ENCODE measurements at places on chromosomes 6 and 20. TPM values are rescaled to one million over a fixed set of nuclear protein-coding genes. Genes with fewer than 3 reads are reported as not detected.
A peak's percentile ranks its signal among the peaks of the same experiment; 100 is the strongest.

- peak; percentile 78 for DNase-seq
These were observed 293.5 kb downstream of the CDKAL1 start for GRCh38 chr6:20827798-20828197.

Gene TBX18
- 0.39 TPM for total RNA-seq

GRCh38 chr6:2771079-2771478 lies 5.9 kb downstream of the WRNIP1 start:
- no peak for DNase-seq

GRCh38 chr6:88236612-88237360 lies 70.6 kb upstream of the CNR1 start:
- DNase-seq: no peak

- DNase-seq: peak; percentile 100
These were observed 112.8 kb upstream of the JARID2 start for GRCh38 chr6:15132854-15133670.

DNA sequence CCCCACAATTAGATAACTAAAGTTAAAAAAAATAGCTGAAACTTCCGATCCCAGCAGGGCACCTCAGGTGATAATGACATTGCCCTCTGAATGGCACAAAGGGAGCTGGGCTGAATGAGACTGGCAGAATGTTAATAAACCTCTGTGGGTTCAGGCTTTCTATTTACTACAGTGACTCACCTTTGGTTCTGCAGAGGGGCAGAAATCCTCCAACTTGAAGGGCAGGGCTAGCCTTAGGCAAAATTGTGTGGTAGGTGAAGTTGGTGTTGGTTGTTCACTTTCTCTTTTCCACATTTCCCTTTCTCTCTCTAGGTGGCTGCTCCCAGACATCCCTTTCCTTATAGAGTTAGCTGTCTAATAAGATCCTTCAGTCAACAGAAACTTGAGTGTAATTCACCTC lies 625.2 kb downstream of the EPM2A start:
- DNase-seq: peak; percentile 72

DNA sequence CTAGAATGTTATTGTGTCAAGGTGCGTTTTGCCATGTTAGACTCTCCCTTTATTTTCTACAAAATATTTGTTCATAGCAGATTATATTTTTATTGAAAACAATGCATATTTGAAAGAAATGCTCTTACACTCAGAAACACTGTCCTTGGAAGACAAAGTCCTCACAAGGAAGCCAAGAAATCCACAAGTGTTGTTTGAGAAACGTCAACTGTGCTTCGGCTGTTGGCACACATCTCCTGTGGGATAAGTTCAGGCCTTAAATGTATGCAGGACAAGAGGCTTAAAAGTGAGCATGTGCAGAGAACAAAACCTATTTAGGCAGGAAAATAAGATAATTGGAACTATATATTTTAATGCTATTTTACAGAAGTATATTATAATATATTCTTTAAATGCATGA lies 9.5 kb upstream of the THBD start:
- DNase-seq: no peak

- DNase-seq: no peak
These were observed 8.0 kb downstream of the ECT2L start for GRCh38 chr6:138803861-138804260.

DNA sequence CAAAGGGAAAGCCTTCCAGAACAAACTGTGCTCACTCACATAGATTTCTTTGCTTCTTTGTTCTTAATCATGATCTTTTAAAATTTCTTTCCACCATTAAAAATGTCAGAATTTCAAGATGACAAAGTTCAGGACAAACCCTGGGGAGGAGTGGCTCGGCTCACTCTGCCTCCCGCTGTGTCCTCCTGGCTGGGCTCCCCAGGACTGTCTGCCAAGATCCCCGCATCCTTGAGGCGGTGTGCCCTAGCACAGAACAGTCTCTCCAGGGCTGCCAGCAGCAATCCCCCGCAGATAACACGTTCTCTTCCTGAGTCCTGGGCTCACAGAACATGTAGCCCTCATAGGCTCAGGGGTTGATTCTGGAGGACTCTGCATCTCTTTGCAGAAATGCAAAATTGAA lies 98.4 kb upstream of the KCNG1 start:
- DNase-seq: no peak

Gene MACROD2
- 2.3 TPM for total RNA-seq

Gene PRL
- not detected for total RNA-seq

GRCh38 chr6:109377717-109378116 lies 4.5 kb downstream of the CD164 start:
- DNase-seq: no peak

- DNase-seq: no peak
These were observed 453.6 kb downstream of the COL12A1 start for GRCh38 chr6:74752303-74752702.

DNA sequence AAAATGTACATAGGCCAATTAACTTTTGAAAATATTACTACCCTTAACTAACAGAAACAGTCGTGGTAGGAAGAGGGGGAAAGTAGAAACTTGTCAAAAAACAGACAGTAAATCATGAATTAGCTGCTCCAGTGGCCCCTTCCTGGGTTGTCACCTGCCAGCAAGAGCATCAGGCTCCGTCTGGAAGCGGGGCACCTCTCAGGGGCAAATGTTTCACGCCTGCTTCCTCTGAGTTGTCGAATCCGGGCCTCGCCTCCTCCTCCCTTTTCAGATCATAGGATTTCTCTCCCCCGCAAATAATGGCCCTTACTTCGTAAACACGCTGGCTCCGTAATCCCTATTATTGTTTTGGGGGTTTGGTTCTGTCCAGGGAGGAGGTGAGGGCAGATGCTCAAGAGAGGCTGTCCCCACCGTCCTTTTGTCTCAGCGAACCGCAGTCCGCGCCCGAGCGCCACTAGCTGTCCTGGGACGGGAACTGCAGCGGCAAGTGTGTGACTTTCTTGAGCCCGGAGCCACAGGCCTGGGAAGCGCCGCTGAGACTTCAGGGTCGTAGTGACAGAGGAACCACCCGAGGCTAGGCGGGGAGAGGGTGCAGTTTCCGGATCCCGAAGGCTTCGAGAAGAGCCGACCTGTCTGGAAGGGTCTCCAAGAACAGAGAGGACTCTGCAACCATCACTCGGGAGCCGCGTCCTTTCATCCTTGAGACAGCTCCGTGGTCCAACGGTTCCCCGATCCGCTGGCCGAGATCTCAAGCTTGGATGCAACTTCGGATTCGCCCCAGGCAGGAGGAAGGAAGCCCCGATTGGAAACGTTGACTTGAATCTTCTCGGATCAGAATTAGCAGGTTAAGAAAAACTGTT lies 214.5 kb upstream of the ZNF184 start:
- DNase-seq: peak; percentile 87
